ENCODE measurements at places on chromosomes 5 and 9.

DNA sequence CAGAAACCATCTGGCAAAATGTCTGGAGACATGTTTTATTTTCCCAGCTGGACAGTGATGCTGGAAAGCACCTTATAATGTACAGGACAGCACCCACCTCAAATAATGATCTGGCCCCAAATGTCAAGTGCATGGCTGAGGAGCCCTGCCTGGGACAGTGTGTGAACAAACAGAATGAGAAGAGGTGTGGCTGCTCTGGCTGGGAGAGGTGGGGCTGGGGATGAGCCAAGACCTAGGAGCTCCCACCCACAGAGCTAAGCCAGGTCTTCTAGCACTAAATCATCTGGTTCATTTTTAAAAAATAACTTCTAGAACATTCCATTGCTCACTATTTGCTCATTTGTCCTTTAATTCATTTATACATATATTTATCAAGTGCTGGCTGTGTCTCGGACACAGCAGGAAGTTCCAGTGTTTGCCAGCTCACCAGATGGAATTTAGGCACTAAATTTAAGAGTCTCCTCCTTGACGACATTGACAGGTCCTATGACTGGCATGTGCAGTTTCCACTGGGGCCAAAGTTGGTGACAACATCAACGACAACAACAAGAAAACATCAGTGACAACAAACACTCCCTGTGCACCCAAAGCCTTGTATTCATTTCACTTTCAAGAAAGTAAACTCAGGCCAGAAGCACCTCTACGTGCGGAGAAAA is 59.1 kb downstream of the GTF3C4 start:
- DNase-seq = no peak

- DNase-seq = no peak
Observed at GRCh38 chr9:95626885-95627558, 110.3 kb upstream of the PTCH1 start.

GRCh38 chr9:93071464-93071863 is 13.0 kb downstream of the SUSD3 start:
- DNase-seq = peak; percentile 83

DNA sequence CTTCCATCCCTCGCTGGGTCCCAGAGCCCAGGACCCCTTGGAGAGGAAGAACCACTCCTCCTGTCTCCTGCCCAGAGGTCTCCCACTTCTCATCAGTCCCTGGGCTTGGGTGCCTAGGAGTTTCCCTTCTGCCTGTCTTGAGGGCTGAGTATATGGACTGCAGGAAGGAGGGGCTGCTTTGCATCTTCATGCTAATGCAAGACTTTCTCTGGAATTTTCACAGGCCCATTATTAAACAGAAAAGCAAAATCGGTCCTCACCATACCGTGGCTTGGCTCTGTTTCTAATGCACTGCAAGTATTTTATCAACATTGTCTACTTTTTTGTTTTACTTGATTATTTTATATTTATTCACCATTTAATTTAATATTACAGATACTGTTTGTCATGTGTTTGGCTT is 34.5 kb downstream of the TRIO start:
- DNase-seq = no peak

- DNase-seq = no peak
Observed at GRCh38 chr5:13780081-13780480, 164.4 kb downstream of the DNAH5 start.

GRCh38 chr9:136180586-136180985 is 24.3 kb downstream of the LHX3 start:
- no peak for DNase-seq

- DNase-seq = no peak
Observed at GRCh38 chr9:114493521-114494184, 11.6 kb downstream of the WHRN start.

DNA sequence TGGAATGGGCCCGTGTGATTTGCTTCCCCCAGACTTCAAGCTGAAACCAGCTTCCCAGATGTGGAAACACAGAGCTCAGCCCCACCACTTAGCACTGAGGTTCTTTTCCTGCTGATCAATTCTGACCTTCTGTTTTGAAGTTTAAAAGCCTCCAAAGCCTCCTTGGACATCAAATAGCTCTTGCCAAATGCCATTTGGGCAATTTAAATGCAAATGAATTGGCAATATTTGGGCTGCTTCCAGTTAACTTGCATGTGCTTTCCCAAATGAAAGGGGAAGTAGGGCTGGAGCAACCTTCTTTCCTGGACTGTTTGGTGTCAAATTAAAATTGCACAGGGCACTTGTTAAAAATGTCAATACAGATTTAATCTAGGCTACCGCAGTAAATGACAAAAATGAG is 710.5 kb downstream of the TLR4 start:
- DNase-seq = no peak

- DNase-seq = peak; percentile 29
Observed at GRCh38 chr5:141877356-141878185, 639 bp downstream of the PCDH1 start.

- no peak for DNase-seq
Observed at GRCh38 chr5:44546286-44546685, 157.1 kb upstream of the FGF10 start.

GRCh38 chr5:57529864-57530263 is 47.3 kb upstream of the ACTBL2 start:
- no peak for DNase-seq

DNA sequence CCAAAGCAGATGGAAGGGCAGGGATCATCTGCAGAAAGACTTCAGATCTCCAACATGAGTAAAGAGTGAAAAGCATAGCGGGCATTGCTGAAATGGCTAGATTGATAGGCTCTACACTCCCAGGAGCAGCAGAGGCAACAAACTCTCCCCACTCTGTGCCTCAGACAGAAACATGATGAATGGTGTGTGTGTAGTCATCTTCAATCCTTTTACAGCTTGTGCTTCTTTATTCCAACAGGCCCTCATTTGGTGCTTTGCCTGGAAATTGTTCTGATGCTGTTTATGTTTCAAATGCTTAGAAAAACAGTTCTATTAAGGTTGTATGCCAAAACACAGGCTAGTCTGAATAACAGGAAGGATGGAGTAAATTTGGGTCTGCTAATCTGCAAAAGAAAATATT is 176.2 kb downstream of the DMRTA1 start:
- no peak for DNase-seq

GRCh38 chr9:6197330-6197729 is 18.3 kb upstream of the IL33 start:
- peak; percentile 20 for DNase-seq

DNA sequence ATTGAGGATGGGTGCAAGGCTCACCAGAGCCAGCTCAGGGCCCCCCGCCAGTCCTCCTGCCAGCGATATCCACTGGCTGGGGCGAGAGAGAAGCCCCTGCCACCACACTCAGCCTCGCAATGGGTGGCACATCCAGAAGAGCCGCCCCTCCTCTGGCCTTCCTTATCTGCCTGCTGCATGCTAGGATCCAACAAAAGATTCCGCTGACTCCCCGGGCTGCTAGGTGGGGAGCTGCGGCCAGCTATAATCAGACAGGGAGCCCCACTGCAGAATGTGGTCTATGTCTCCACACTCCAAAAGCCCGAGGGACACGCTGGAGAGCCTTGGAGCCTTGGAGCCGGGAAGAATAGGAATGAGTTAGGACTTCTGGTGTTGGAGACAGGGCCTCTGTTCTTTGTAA is 32.8 kb downstream of the COL23A1 start:
- peak; percentile 18 for DNase-seq

GRCh38 chr9:108800632-108801099 is 55.1 kb downstream of the ACTL7B start:
- no peak for DNase-seq

- no peak for DNase-seq
Observed at GRCh38 chr9:102435427-102435826, 559.7 kb upstream of the CYLC2 start.

GRCh38 chr5:1165864-1166263 is 35.5 kb upstream of the SLC6A19 start:
- DNase-seq = no peak

DNA sequence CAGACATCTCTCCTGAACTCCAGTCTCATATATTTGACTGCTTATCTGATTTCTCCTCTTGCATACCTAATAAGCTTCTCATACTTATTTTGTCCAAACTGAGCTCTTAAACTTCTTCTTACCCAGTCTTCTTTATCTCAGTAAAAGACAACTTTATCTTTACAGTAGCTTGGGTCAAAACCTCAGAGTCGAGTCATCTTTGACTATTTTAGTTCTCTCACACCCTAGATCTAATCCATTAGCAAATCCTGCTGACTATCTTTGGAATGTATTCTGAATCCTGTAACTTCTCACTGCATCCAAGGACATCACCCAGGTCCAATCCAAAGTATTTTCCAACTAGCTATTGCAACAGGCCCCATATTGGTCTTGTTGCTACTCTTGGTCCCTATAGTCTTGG is 11.8 kb upstream of the JAK2 start:
- peak; percentile 39 for DNase-seq

DNA sequence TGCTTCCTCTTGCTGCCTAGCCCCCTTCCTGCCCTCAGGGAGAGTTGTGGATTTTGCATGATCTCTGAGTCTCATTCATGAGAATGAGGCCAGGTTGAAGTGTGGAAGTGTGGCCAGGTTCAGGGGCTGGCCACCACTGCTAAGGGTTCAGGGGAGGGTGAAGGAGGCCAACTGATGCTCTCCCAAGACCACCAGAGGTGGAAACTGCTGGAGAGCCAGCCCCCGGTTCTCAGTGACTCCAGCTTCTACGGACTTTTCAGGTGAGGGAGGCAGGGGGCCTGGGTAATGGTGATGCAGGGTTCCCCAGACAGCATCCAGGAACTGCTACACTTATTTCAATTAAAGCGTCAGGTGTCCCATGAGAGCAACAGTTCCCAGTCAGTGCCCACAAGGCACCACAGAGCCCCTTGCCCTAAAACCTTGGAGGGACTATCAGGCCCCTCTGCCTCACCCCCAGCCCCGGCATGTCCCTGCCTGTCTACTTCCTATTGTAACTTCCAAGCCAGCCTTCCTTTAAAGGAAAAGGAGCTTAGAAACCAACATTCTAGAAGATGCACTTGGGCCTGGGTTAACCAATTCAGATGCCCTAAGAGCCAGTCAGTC is 50.1 kb downstream of the AMBP start:
- DNase-seq = no peak

DNA sequence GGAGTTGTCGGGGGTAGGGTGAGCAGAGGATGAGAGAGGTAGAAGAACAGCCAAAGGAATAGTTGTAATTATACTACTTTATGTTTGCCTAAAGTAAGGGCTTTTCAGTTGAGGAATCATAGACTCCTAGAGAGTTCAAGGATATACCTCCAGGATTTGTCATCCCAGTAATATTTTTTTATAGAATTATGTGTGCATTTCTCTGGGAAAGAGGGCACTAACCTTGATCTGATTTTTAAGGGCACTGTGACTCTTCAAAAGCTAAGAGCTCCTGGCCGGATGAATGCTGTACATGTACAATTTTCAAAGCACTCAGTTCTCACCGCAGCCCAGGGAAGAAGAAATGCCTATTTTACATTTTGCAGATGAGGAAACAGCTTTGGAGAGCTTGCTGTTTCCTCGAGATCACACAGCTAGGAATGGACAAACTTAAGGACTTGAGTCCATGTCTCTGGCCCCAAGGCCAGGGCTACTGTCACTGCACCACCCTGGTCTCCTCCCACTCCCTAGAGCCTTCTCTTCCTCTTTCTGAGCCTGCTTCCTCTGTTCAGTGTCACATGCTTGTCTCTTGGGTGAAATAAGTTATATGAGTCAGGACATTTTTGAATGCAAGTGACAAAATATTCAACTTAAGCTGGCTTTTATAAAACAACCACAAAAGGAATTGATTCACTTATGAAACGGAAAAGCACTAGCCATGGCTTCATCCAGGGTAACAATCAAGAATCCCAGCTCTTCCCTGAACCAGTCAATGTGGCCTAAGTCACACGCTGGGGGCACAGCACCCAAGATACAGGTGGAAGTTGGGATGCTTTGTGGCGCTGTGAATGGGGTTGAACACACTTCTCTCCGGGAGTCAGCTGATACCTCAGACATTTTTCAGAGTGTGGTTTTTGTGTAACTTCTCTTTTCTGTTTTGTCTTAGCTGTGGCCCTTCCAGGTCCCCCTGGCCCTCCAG is 45.7 kb upstream of the TGFBR1 start:
- DNase-seq = peak; percentile 90

- no peak for DNase-seq
Observed at GRCh38 chr5:73612799-73613198, 13.2 kb upstream of the ARHGEF28 start.

DNA sequence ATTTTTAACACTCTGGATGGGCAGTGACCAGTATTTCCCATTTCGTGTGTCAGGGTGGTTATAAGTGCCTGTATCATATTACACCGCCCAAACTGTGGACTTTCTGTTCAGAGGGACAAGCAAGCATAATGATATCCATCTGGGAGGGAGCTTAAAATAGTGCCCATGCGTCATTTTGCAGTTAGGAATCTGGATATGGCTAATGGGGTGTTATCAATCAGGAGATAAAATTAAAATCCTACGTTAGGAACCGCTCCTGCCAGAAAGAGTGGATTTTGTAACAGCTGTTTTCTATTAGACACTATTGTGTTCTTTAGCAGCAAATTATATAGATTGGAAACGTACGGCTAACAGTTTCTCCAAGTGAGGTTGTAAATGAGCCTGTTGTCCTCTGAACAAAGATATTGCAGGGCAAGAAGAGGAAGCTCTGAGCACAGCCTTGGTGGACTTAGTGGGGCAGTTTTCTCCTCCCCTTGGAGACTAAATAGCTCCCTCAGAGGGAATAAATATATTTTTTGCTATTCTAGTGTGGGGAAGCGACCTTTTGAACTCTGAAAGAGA is 160.4 kb downstream of the SPATA31D1 start:
- no peak for DNase-seq

- no peak for DNase-seq
Observed at GRCh38 chr9:117528225-117528624, 113.4 kb upstream of the ASTN2 start.

DNA sequence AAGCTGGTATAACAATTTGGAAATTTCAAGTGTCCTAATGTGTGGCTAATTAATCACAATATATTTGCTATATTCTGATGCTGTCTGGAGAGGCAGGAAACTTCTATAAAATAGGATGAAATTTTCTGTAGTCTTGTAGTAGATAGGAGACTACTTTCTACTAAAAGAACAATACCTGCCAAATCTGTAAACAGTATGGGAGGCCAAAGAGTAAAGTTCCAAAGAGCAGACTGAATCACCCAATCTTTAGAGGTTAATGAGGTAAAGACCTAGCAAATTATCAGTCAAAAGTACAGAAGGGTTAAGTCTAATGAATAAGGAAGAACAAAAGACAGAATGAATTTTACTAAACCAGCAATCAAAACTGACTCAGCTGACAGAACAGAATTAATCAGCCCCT is 52.4 kb upstream of the RGS7BP start:
- no peak for DNase-seq

DNA sequence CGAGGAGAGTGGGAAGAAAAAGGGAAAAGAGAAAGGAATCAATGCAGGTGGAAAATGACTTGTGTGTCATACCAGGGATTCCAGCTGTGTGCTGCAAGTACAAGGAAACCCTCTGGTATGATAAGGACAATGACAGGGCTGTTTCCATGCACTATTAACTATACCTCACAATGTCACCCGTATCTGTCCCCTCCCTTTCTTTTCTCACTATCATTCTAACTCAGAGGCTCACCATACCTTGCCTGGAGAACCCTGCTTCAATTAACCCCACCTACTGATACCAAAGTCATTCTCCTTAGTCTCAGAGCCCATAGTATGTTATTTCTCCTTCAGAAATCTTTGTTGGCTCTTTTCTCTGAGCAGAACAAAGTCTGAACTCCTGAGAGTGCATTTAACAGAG is 236.2 kb upstream of the NREP start:
- no peak for DNase-seq

Measured in hematopoietic multipotent progenitor cell treated with erythropoietin and hydrocortisone succinate and interleukin-3 and kit ligand, for 4 days (in vitro differentiated cells).